RPMI7951 (cell line): ENCODE measurements at places on chromosomes 12 and 14. TPM values are rescaled to one million over a fixed set of nuclear protein-coding genes. Genes with fewer than 3 reads are reported as not detected.
A peak's percentile ranks its signal among the peaks of the same experiment; 100 is the strongest.

DNA sequence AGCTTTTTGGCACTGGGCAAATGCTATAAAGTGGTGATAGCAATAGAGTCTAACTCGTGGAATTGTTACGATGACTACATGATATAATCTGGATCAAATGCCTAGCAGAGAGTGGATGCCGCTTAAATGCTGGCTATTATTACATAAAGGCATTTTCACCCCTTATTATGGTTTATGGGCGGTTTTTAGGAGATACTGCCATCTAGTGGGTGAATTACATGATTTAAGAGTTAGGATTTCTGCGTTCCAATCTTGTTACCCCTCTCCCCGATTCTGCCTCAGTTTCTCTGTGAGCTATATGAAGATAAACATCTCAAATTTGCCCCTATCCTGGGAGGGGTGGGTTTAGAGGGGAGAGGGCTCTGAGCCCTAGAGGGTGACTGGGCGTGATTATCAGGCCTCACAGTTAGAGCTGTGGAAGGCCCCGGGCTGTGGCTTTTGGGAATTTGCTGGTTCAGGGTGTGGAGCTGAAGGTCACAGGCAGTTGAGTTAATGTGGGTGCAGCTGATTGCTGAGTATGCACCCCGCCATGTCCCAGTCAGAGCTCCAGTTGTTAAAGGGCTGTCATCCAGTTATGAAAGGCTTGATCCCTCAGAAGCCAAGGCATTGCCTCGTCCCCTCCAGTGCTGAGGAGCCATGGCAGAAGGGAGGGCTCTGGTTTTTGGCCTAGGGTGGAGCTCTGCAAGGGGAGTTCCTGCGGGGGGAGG, 14.4 kb downstream of the CLSTN3 start:
- DNase-seq: peak; percentile 33

GRCh38 chr12:84694116-84694515, 218.5 kb downstream of the SLC6A15 start:
- DNase-seq: no peak

GRCh38 chr14:63438065-63438757, 105.0 kb downstream of the PPP2R5E start:
- peak; percentile 93 for DNase-seq

DNA sequence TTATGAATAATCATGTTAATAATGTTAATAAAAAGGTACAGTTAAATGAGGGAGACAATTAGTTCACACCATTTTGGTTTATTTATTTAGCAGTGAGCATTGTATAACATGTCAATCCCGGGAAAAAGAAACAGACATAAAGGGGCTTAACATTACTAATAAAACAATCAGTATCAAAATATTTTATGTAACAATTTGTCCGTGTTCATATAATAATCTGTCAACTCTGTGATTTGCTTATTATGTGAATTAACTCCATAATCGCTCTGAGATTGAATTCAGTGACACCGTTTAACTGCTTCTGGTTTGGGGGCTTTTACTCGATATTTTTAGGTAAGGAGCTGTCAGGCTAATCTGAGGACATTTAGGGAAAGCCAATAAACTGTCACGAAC, 95.8 kb upstream of the HMGA2 start:
- DNase-seq: no peak

DNA sequence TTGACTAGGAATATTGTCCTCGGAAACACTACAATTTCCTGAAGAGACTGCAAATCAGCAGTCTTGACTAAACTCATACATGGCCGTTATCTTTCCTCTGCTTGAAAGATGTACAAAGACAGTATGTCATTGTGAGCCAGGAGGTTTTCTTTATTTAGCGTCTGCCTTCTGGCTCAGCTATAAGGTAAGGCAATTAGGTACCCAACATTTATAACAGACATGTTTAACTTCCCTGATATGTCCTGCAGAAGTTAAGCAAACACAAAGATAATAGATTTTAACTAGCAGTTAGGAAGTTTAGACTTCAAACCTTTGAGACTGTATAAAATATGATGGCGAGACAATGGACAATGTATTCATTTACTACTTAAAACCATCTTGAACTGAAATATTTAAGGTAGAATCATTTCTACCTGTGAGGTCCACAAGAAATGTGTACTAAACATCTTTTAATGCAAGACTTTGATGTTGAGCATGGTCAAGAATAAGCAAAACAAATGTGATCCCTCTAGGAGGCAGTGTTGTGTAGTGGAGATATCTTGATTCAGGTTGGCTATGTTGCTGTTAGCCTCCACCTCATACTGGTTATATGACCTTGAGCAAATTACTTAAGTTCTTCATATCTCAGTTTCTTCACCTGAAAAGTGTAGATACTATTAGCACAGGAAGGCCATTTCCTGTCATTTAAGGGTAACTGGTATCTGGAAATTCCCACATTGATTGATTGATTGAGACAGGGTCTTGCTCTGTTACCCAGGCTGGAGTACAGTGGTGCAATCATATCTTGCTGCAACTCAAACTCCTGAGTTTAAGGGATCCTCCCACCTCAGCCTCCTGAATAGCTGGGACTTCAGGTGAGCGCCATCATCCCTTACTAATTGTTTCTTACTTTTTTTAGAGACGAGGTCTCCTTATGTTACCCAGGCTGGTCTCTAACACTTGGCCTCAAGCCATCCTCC, 96.3 kb upstream of the EEA1 start:
- DNase-seq: peak; percentile 53

DNA sequence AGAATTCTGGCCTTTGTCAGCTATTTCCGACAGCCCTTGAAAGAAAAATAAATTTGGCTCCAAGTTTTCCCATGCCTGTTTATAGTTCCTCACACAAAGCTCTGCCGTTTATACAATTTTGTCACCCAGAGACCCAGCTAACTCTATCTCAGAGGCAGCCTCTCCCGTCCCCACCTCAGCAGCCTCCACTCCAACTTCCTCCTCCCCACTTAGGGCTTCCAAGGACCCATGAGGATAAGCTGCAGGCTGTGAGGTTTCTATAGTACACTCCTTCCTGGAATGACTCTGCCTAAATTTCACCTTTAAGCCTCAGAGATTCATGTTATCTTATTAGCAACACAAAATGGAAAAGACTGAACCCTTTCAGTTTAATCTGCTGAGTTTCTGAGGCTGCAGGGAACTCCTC, 71.8 kb downstream of the TTC9 start:
- no peak for DNase-seq

GRCh38 chr14:103002578-103003350, 54.6 kb downstream of the CDC42BPB start:
- DNase-seq: no peak

- peak; percentile 60 for DNase-seq
Observed at GRCh38 chr12:24039113-24039525, 89.6 kb upstream of the SOX5 start.

DNA sequence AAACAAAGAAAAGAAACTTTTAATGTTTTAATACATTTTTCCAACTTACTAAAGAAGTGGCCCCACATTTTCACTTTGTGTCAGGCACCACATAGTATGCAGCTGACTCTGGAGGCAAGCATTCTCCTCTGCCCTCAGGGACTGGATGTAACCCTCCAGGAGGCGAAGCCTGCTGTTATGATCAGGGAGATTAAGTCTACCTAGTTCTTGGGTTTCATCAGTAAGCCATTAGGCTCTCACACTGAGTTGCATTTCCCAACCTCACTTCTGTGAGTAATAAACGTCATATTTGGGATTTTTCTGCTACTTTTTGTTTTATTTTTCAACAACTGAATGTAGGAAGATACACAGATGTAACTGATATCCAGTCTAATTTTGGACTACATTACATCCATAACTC, 101.2 kb upstream of the LRFN5 start:
- no peak for DNase-seq

GRCh38 chr14:106605548-106606448, 1079.4 kb downstream of the TMEM121 start:
- DNase-seq: no peak

- no peak for DNase-seq
Observed at GRCh38 chr14:105647784-105648608, 121.6 kb downstream of the TMEM121 start.

Gene SMCO2
- total RNA-seq: not detected in 2 replicates

Gene KCNJ8
- under 0.01 TPM in 1 of 2 replicates, not detected in the other for total RNA-seq
